HL-60 (cell line): ENCODE measurements at places on chromosomes 5 and 9.
A peak's percentile ranks its signal among the peaks of the same experiment; 100 is the strongest.

DNA sequence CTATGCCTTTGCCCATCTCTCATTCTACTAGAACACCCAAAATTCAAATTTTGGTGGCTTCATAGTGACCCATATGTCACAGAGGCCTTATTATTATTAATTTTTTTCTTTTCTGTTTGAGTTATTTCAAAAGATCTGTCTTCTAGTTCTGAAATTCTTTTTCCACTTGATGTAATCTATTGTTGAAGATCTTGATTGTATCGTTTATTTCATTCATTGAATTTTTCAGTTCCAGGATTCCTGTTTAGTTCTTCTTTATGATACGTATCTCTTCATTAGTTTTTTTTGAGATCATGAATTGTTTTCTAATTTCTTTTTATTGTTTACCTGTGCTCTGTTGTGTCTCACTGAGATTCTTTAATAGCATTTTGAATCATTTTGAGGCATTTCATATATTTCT, 24.6 kb upstream of the APBA1 start:
- DNase-seq, result no peak

DNA sequence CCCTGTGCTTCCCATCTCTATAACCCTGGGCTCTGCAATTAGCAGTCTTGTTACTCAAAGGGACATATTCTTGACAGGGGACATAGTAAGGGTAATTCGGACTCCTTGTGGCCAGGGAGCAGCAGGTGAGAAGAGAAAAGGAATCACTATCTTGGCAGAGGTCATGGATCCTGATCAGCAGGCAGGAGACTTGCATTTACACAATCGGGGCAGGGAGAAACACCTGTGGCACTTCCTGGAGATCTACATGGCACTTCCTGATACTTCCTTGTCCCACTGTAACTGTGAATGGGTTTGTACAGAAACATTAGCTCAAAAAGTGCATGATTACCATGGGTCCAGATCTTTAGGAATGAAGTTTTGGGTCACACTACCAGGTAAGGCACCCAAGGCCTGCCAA, 29.2 kb downstream of the DEPDC1B start:
- no peak for DNase-seq

GRCh38 chr9:129400001-129400970, 220.6 kb downstream of the C9orf50 start:
- no peak for DNase-seq

- no peak for DNase-seq
Measured at GRCh38 chr9:130531670-130532069, 47.7 kb upstream of the FUBP3 start.

DNA sequence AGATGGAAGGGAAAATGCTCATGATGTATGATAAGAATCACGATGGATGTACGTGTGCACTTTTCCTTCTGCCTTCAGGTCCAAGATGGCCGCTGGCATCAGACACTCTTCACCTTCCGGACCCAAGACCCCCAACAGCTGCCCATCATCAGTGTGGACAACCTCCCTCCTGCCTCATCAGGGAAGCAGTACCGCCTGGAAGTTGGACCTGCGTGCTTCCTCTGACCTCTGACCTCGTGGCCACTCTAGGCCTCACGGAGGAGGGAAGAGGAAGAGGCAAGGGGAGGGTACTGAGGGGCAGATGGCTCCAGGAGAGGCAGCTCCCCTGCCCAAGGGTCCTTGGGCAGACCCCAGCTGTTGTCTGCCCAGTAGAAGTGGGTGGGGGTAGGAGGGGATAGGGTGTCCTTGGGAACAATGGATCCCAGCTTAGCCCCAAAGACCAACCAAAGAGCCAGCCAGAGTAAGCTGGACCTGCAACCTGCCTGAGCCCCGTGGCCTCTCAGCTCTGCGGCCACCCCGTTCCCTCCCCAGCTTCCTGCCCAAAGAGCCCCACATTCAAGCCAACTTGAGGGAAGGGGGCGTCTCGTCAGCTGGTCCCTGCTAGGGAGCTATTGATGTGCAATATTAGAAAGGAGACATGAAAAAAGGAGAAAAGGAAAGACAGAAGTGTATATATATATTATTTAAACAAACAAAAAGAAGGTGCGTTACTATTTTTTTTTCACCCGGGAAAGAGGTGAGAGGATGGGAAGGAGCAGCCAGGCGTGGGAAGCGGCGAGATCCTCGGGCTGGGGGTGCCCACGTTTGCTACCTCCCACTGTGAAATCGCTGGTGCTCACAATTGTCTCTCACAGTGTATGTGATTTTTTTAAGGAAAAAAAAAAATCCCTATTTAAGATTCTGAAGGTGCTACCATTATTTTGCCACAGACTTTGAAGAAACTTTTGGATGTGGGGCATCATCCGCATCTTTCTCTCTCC, 12.1 kb upstream of the ORM1 start:
- no peak for DNase-seq

GRCh38 chr5:175689147-175689991, 31.5 kb downstream of the HRH2 start:
- DNase-seq, result peak; percentile 87

GRCh38 chr9:34654323-34655051, 2.5 kb downstream of the IL11RA start:
- DNase-seq, result no peak

- DNase-seq, result no peak
Measured at GRCh38 chr5:174328631-174329299, 283.3 kb downstream of the NSG2 start.

DNA sequence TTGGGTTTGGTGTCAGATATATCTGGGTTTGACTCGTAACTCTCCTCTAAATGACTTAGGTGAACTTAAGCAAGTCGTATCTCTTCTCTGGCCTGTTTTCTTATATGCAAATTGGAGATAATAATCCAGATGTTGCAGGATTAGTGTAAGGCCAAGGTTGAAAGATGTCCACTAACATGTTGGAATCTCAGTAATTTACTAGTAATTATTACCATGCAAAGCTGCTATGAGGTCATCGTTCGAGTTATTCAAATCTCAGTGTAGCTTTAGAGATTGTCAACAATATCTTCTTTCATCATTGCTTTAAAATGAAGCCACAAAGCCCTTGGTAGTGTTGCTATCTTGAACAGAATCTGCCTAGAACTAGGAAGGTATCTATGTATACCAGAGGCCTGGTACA, 437.7 kb upstream of the KLF4 start:
- no peak for DNase-seq

- peak; percentile 34 for DNase-seq
Measured at GRCh38 chr5:170638454-170639220, 134.8 kb downstream of the KCNIP1 start.
